ENCODE measurements at places on chromosomes 3 and 15.

DNA sequence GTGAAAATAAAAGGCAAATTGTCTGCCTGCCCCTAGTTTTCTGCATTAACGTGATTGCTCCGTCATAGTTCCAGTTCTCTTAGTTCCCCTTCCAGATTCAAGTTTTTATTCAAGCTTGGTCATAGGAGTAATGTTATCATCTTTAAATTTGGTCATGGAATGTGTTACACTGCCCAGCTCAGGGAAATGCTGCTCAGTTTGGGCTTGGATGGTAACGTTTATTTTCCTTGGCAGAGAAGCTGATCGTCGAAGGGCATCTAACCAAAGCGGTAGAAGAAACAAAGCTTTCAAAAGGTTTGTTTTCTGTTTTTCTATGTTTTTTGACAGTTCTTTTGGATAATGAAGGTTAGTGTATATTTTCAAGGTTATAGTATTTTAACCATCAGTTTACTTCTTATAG is 118.4 kb upstream of the FLNB start:
- no peak for DNase-seq

GRCh38 chr3:187044867-187045552 is 94.3 kb downstream of the RPL39L start:
- peak; percentile 23 for DNase-seq

- DNase-seq: no peak
Measured at GRCh38 chr3:122996038-122996580, 31.5 kb downstream of the SEMA5B start.

DNA sequence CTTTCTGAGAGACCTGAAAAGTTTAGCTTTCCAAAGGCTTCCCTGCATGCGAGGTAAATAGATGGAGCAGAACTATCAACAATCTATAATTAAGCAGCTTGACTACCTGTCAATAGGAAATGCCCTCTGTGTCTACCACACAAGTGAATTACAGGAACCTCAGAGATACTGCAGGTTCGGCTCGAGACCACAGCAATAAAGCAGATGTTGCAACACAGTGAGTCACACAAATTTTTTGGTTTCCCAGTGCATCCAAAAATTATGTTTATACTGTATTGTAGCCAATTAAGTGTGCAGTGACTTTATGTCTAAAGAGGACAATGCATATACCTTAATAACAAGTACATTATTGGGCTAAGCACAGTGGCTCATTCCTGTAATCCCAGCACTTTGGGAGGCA is 252.0 kb downstream of the UBE2E2 start:
- no peak for DNase-seq

DNA sequence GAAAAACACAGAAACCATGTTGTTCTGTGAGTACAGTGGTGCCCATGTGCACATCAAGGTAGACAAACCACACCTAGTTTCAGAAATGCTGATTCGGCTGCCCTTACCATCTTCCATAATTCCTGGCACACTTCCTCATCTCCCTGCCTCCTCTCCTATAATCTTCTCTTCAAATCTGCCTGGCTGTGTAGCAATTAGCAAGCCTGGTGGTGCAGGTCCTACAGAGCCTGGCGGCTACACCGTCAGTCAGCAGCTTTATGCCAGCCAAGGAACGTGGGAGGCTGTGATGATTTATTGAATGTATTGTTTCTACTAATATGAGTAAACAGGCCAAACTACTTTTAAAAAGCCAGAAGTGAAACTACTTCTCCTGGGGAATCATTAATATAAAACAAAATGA is 106.8 kb downstream of the SEMA6D start:
- DNase-seq: no peak

DNA sequence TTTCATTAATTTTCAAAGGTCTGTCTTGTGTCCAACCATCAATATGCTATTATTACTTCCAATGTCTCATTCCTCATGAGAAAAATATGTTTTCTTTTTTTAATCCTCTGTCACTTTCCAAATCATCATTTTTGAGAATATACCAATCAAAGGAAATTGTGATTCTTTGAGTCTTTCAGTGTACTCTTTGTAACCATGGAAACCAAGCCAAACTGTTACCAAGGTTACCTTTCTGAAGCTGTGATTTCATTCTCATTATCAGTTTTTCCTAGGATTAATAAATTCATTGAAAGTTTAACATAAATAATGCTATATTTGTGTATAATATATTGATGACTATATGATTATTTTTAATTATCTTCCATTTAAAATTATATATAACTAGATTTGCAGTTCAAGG is 16.6 kb upstream of the PLSCR5 start:
- no peak for DNase-seq

GRCh38 chr15:67587331-67587730 is 44.8 kb downstream of the MAP2K5 start:
- no peak for DNase-seq

- no peak for DNase-seq
Measured at GRCh38 chr15:98433856-98434255, 214.5 kb upstream of the IGF1R start.

DNA sequence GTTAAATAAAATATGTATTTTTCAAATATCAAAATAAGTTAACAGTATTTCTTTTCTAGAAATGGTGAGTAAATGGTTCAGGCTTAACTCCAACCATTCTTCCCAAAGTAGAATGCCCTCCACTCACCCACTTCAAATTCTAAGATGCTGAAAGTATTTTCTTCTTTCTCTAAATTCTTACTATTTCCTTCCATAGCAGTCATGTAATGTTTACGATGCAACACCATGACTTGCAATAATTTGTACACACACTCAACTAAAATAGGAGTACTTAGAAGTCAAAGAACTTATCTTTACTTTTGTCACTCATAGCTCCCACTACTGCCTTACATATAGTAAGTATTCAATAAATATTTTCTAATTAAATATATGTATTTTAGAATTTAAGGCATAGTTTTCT is 65.0 kb downstream of the AQR start:
- no peak for DNase-seq

DNA sequence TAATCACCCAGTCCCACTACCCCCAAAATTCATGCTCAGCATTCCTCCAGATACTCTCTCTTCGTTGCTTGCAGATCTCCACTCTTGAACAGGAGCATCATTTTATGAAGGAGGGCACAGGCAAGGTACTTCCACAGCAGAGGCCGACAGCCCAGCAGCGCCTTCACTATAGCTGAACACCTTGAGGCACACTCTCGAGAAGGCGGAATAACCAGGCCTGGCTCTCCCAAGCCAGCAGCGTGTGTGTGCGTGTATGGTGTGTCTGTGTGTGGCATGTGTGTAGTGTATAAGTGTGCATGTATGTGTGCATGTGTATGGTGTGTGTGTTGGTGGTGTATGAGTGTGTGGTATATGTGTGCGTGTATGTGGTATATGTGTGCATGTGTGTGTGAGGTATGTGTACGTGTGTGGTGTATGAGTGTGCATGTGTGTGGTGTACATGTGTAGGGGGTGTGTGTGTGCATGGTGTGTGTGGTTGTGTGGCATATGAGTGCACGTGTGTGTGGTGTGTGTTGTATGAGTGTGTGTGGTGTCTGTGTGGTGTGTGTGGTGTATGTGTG is 161.8 kb downstream of the XXYLT1 start:
- no peak for DNase-seq

DNA sequence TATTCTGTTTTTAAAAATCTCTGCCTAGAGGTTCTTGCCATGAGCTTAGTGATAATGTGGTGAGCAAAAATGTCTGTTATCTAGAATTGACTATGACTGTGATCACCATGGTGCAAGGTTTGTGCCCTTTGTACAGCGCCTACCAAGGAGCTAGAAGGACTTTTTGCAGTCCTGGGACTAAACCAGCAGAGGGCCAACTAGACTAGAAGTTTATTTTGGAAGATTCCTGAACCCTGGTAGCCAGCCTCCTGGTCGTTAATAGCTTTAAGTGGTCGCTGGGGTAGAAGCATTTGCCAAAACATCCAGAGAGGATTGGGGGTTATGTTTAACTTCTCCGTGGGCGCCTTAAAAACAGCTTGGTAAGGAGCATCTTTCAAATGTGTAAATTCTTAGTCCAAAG is 7.8 kb downstream of the SCG5 start:
- DNase-seq: no peak

Measured in Peyer's patch (tissue), 4 donors.